CD4-positive, alpha-beta T cell treated with Interleukin-17A for 1 hour (primary cell): ENCODE measurements at places on chromosomes 6 and 20.

- no peak for DNase-seq
Measured at GRCh38 chr6:39490108-39490507, 167.6 kb upstream of the KCNK16 start.

- DNase-seq, result no peak
Measured at GRCh38 chr6:43669050-43669921, 18.3 kb downstream of the MRPS18A start.

DNA sequence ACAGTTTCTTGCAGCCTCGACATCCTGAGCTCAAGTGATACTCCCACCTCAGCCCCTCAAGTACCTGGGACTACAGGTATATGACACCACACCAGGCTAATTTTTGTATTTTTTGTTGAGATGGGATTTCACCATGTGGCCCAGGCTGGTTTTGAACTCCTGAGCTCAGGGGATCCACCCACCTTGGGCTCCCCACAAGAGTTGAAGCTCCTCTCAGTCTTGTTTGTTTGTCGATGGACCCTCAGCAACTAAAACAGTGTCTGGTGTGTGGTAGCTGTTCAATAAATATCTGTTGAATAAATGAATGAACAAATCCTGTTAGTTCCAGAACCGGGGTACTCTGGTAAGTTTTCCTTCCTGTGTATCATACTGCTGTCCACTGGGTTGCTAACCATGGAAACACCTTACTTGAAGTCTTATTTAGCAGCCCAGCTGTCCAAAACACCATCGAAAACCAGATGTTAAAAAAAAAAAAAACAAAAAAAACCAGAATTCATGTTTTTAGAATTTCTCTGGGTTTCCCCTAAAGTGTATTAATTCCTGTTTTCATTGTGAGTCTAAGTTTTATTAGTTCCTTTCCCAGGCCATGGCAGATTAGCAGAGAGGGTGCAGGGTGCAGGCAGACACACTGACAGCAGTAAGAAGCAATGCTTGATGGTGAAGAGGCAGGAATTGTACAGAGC lies 7.8 kb upstream of the EZR start:
- DNase-seq, result no peak

GRCh38 chr6:91141346-91141745 lies 554.5 kb upstream of the MAP3K7 start:
- DNase-seq, result no peak

DNA sequence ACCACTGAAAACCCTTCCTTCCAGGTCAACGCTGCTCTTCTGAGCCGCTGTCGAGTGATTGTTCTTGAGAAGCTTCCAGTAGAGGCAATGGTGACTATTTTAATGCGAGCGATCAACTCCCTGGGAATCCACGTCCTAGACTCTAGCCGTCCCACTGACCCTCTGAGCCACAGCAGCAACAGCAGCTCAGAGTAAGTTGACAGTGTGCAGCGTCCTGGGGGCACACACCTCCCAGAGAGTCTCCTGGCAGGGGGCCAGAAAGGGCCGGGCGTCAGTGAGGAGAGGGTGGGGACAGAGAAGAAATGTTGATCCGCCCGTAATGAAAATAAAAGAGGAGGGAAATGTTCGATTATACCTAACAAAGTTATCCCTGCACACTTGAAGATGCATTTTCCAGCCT lies 5.0 kb downstream of the WRNIP1 start:
- DNase-seq, result no peak

DNA sequence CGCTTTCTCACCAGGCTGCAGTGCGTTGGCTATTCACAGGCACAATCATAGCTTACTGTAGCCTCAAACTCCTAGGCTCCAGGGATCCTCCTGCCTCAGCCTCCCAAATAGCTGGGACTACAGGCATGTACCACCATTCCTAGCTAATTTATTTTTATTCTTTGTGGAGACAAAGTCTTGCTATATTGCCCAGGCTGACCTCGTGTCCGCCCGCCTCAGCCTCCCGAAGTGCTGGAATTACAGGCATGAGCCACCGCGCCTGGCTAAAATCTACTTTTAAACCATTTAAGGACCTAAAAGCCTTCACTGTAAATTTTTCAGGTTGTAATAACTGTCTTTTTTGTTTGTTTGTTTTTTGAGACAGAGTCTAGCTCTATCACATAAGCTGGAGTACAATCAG lies 15.2 kb downstream of the SAMHD1 start:
- DNase-seq, result no peak

- DNase-seq, result no peak
Measured at GRCh38 chr6:146886587-146887446, 288.0 kb downstream of the ADGB start.

DNA sequence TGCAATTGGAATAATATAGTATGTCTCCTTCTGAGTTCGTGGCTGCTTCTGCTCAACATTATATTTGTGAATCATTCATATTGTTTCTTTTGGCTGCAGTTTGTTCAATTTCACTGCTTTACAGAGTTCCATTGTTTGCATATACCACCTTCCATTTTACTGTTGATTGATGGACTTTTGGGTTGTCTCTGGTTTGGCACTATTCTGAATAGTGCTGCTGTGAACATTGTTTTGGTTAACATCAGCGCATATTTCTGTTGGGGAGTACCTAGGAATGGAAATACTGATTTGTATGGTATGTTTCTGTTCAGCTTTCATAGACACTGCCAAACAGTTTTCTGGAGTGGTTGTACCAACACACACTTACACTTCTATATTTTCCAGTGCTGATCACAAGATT lies 46.9 kb downstream of the UST start:
- DNase-seq, result no peak

GRCh38 chr6:122511193-122511924 lies 39.8 kb upstream of the SERINC1 start:
- DNase-seq, result no peak

DNA sequence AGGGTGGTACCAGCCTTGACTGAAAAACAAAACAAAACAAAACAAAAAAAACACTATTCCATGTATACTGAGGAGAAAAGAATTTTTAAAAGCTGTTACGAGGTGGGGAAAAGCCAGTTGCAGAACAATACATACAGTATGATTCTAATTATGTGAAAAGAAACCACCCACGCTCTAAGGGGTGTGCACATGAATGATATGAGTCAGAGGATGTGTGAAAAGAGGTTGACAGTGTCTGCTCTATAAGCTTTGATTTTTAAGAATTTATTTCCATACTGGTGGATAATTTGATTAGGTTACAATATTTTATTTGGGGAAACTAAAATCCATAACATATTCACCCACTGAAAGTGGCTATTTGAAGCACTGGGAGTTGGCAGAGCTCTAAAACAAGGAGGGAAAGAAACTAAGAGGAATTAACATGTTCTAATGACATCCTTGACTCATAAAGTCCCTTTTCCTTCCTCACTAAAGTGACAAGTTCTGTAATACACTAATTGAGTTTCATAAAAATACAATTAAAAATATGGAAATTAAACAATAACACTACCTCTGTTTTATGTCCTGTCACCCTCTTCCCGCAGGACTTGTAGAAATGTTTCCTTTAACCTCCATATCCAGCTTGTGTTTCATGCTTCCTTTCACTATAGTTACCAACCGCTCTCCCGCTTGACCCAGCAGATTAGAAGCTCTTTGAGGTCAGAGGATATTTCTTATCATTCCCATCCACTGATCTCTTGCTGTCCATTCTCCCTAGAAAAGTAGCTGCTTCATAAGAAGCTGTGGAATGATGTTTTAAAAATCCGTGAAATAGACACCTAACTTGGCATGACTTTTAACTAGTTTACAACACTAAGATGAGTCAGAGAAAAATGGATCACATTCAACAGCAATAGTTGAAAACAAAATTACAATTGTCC lies 118.6 kb upstream of the CCDC28A start:
- no peak for DNase-seq
